ENCODE measurements at places on chromosomes 5 and 9.

GRCh38 chr9:131500939-131501541 lies 1.7 kb upstream of the POMT1 start:
- DNase-seq = no peak
- no peaks in the 10 kb centered on the region for H3K27me3 ChIP-seq
- H3K27ac ChIP-seq = peak overlapping the region; percentile 73
- peaks cover 64% of the 10 kb centered on the region for H3K4me1 ChIP-seq

DNA sequence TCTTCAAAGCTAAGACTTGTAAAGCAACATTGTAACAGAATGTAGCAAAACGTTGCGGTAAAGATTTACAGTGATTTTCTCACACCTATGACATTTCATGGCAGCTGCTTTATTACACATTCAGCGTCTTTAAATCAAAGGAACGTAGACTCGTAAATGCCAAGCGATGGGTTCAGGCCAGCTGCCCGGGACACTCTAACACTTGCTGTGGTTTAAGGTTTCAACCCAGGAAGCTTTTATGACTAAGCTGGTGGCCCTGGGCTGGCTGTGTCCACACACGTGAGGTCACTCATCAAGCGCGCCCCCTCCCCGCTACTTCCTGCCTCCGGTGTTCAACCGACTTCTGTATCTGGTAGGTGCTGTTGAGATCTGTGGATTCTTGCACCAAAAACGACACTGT lies 2.5 kb downstream of the SLC6A18 start:
- peaks cover 5% of the 10 kb centered on the region for H3K4me1 ChIP-seq
- peaks cover 40% of the 10 kb centered on the region for H3K27me3 ChIP-seq
- H3K4me3 ChIP-seq = no peak overlapping the region
- no peak for DNase-seq

DNA sequence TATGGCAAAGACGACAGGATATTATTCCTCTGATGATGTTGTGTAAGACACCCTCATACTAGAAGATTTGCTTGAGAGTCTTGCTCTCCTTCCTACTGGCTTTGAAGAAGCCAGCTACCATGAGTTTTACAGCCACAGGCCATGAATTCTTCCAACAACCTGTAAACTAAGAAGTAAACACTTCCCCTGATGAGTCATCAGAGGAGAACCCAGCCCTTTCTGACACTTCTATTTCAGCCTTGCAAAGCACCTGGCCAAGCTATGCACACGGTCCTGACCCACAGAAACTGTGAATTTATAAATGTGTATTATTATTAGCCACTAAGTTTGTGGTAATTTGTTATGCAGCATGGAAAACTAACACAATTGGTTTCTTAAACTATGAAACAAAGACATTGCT lies 288.8 kb upstream of the ADAMTSL1 start:
- no peaks in the 10 kb centered on the region for H3K27me3 ChIP-seq
- H3K27ac ChIP-seq = no peak overlapping the region
- H3K36me3 ChIP-seq = no peaks in the 10 kb centered on the region
- H3K4me3 ChIP-seq = no peak overlapping the region
- no peaks in the 10 kb centered on the region for H3K4me1 ChIP-seq
- DNase-seq = no peak

DNA sequence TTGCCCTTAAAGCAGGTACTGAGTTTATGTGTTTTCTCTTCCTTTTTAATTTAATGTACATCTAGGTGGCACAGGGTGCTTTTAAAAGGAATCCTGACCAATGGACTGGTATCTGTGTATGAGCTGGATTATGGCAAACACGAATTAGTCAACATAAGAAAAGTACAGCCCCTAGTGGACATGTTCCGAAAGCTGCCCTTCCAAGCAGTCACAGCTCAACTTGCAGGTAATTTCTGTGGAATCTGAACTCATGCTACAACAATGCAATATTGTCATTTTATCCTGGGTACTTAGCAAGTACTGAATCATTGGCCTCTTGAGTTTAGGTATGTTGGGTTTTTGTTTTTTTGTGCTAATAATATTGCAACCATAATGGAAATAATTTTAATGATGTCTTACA lies 14.4 kb upstream of the TMOD1 start:
- no peak for DNase-seq
- H3K27me3 ChIP-seq = no peaks in the 10 kb centered on the region
- no peak overlapping the region for H3K27ac ChIP-seq
- H3K4me3 ChIP-seq = no peak overlapping the region
- no peaks in the 10 kb centered on the region for H3K4me1 ChIP-seq

GRCh38 chr5:155332618-155333017 lies 319.1 kb downstream of the KIF4B start:
- H3K4me1 ChIP-seq = no peaks in the 10 kb centered on the region
- H3K27ac ChIP-seq = no peak overlapping the region
- no peaks in the 10 kb centered on the region for H3K36me3 ChIP-seq
- no peaks in the 10 kb centered on the region for H3K27me3 ChIP-seq
- H3K4me3 ChIP-seq = no peak overlapping the region
- DNase-seq = no peak

Measured in central memory CD8-positive, alpha-beta T cell (primary cell).